NCI-H1105 (cell line): ENCODE measurements at places on chromosomes 5 and 9.

DNA sequence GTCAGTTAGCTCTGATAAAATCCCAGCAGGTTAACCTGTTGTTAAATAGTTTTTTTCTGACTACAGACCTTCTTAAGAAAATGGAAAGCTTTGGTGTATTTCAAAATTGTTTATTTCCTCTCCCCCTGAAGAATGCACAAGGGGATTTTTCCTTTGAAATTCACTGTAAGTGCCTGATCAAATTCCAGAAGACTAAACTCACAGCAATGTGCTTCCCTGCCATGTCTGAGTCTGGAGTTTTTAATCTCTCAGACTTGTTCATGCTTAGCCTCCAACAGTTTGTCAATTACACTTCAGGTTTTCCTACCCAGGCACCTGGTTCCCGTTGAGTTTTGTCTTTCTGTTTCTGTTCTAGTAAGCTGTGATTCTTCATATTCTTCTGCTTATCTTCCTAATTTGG lies 961.6 kb upstream of the CDH18 start:
- no peak for DNase-seq

GRCh38 chr9:19782005-19782404 lies 6.8 kb downstream of the SLC24A2 start:
- DNase-seq: no peak

- DNase-seq: no peak
Observed at GRCh38 chr5:95864944-95865504, 42.5 kb upstream of the GLRX start.

- no peak for DNase-seq
Observed at GRCh38 chr5:122091936-122092600, 14.0 kb upstream of the LOX start.

DNA sequence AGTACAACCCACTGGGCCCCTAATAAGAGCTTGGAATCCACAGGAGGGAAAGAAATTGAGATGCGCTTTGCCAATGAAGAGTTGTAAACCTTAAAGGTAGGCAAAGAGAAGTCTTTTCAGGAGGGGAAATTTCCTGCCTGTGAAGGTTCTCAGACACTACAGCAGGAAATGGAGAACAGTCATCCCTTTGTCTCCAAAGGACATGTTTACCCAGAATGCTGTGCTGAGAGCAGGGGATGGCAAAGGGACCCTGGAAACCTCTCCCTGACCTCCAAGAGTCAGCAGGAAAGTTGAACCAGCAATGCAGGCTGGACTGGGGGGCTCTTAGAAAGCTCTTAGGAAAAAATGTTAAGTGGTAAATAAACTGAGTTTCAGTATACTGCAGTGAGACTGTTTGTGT lies 103.2 kb downstream of the AK8 start:
- DNase-seq: no peak

DNA sequence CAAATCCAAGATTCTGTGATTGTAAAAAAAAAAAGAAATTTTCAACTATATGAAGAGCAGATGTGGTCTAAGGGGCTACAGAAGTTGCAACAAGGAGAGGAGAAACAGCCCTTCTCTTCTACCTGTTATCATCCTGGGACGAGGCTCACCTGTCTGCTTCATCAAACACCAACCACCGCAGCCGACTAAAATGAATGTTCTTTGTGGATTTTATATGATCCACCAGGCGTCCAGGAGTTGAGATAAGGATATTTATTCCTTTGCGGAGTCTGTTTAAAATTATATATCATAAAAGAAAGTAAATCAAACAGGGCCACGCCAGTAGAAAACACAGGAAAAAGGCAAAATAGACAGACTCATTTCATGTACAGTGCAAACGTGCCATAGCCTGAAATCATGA lies 21.5 kb downstream of the DDX31 start:
- DNase-seq: no peak

GRCh38 chr9:15373881-15374280 lies 48.8 kb upstream of the SNAPC3 start:
- no peak for DNase-seq

GRCh38 chr5:171421331-171422262 lies 2.1 kb downstream of the FGF18 start:
- no peak for DNase-seq
